ENCODE measurements at places on chromosomes 7 and 10.

DNA sequence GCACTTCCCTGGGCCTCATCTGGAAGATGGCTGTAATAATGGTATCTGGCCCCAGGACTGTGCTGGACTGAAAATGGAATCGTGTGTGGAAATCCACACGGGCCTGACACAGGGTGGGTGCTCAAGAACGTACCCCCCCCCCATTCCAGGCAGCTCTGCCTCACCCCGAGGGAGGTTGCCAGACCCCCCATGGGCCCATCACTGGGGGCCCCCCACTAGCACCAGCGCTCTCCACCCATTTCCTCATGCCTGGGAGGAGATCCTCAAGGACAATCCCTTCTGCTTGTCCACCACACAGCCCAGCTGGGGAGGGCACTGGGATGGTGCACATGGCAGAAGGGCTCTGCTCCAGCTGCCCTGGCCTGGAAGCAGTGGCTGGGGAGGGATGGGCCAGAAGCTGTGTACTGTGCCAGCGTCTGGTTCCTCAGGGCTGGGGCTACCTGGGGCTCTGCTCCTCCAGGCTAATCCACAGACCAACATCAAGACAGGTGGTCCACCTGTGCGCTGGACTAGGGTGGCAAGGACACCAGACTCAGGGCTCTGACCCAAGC is 55.4 kb downstream of the CAMK2B start:
- no peak for DNase-seq

GRCh38 chr10:124206616-124207015 is 113.2 kb upstream of the CHST15 start:
- DNase-seq: no peak

DNA sequence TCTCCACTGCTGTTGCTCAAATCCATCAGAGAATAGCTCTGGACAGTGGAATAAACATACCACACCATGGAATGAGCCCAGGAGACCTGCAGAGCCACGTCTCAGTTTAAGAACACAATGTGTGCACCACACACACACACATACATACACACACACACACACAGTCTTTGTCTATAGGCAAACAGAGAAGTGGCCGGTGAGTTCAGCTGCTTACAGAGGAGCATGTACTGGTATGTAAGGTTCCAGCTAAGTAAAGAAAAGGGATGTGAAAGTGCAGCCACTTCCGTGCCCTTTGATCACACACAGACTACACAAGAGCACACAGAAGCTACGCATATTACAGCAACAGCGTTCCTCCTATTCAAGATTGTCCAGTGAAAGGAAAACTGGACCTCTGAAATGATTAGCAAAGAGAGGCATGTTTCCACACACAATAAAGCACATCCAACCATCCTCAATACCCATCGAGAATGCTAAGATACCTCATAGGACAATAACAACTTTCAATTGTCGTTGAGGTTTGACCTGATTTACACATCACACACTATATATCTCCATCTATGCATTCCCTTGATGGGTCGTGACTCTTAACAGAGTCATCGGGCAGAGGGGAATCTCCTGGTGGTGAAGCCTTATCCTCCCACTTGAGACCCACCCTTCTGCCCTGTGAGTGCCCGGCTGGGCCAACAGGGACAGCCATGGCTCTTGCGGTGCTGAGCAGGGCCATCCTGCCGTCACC is 23.6 kb downstream of the SLC35B4 start:
- DNase-seq: peak; percentile 35

GRCh38 chr10:22618078-22618785 is 96.1 kb downstream of the PIP4K2A start:
- no peak for DNase-seq

GRCh38 chr10:98303569-98303968 is 35.6 kb upstream of the LOXL4 start:
- DNase-seq: no peak

- no peak for DNase-seq
Measured at GRCh38 chr7:113392421-113392820, 274.1 kb upstream of the SMIM30 start.

GRCh38 chr10:47136866-47137265 is 163.1 kb upstream of the GDF10 start:
- no peak for DNase-seq

Data from SIG-M5 (cell line).